ENCODE measurements at places on chromosomes 2 and 18. TPM values are rescaled to one million over a fixed set of nuclear protein-coding genes. Genes with fewer than 3 reads are reported as not detected.

Gene SERPINB11
- total RNA-seq: not detected

Gene CRYGC
- not detected for total RNA-seq

- no peak for ATAC-seq
These were observed 92.1 kb downstream of the TMEM18 start for GRCh38 chr2:584863-585823.

DNA sequence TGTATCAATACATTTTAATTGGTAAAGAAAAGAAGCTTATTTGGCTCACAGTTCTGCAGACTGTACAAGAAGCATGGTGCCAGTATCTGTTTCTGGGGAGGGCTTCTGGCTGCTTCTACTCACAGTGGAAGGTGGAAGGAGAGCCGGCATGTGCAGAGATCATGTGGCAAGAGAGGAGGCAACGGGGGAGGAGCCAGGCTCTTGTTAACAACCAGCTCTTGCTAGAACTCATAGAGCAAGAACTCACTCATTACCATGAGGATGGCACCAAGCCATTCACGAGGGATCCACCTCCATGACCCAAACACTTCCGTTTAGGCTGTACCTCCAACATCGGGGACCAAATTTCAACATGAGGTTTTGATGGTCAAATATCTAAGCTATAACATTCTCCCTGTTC lies 7.5 kb downstream of the PARD6G start:
- ATAC-seq: no peak

DNA sequence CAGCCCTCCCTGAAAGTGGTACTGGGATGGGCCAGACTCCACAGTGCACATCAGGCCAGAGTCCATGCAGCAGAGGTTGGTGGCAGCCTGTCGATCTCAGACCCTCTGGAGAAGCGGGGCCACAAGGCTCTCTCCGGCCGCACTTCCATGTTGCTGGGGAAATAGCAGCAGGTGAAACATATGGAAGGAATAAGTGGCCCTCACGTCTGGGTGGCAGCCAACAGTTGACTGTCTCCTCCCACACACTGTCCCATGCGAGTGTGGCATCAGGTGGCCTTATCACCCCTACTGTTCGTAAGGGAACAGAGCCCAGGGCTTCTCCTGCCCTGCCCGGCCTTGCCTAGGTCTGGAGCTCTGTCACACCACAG lies 58.1 kb upstream of the FOSL2 start:
- ATAC-seq: no peak

Gene RTP5
- total RNA-seq: not detected

GRCh38 chr2:222504191-222504590 lies 79.8 kb downstream of the SGPP2 start:
- no peak for ATAC-seq

Gene HOXD1
- total RNA-seq: 0.32 TPM

DNA sequence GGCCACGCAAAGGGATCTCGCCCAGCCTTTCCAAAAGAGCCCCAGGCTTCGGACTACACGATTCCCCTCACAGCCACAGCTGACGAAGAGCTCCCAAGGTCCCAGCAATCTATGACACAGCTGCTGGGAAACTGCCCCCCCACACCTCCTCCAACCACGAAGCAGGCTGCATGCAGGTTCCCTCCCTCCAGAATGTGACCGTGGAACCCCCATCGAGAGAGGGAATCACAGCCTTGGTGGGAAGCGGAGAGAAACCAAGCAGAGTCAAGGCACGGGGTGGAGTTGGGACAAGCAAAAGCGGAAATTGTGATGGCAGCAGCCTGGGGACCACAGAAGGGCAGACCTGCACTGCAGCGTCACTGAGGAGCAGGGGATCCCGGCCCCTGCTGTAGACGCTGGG lies 50.3 kb downstream of the KCNF1 start:
- no peak for ATAC-seq

Gene CIB4
- not detected for total RNA-seq

GRCh38 chr2:214648520-214648919 lies 161.0 kb downstream of the BARD1 start:
- no peak for ATAC-seq

DNA sequence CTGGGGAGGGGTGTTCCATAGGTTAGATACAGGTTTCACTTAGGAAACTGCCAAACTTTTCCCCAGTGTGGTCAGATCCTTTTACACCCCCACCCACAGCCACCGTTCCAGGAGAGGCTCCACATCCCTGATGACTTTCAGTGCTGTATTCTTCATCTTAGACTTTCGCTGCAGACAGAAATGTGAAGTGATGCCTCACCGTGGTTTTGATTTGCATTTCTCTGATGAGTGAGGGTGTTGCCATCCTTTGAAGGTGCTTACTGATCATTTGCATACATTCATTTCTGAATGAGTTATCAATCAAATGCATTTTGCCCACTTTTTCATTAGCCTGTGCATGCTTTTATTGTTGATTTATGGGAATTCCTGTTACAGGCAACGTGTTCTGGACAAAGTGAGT lies 14.9 kb downstream of the COPS9 start:
- ATAC-seq: no peak
